ENCODE measurements at places on chromosomes 1 and 21.

GRCh38 chr1:34591751-34592629, 162.9 kb upstream of the GJB5 start:
- DNase-seq: no peak

DNA sequence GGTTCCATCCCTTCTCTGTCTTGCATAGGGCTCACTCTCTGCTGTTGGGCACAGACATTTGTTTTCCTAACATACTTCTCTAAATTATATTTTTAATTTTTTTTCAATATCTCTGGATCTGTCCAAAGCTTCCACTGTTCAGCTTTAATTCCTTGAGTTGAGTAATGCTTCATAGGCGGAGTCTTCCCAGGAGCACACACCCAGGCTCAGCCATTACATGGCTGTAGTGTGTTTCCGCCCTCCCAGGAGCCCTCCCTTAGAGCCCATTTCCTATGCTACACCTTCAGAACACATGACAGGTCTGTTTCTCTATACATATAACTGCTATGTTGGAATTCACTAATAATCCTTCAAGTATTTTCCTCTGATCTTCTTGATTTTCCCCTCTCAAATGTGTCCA, 297.4 kb downstream of the PBX1 start:
- no peak for DNase-seq

GRCh38 chr1:85313888-85314696, 37.7 kb upstream of the BCL10 start:
- peak; percentile 53 for DNase-seq

GRCh38 chr1:6842301-6842700, 57.0 kb downstream of the CAMTA1 start:
- DNase-seq: no peak

DNA sequence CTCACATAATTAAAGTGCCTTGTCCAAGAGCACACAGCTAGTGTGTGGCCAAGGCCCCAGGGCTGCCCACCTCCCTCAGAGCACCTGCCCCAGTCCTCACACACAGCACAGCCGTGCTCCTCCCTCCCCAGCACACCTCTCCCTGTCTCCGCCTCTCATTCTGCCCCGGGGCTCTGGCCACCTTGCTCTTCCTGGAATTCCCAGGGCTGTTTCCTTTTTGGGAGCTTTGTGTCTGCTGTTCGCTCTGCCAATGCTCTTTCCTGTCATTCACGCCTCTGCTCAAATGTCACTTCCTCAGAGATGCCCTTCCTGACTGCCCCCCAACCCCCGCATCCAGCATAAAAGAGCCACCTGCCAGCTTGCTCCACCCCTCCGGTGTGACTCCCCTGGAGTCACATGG, 13.3 kb downstream of the SLC6A17 start:
- DNase-seq: no peak

DNA sequence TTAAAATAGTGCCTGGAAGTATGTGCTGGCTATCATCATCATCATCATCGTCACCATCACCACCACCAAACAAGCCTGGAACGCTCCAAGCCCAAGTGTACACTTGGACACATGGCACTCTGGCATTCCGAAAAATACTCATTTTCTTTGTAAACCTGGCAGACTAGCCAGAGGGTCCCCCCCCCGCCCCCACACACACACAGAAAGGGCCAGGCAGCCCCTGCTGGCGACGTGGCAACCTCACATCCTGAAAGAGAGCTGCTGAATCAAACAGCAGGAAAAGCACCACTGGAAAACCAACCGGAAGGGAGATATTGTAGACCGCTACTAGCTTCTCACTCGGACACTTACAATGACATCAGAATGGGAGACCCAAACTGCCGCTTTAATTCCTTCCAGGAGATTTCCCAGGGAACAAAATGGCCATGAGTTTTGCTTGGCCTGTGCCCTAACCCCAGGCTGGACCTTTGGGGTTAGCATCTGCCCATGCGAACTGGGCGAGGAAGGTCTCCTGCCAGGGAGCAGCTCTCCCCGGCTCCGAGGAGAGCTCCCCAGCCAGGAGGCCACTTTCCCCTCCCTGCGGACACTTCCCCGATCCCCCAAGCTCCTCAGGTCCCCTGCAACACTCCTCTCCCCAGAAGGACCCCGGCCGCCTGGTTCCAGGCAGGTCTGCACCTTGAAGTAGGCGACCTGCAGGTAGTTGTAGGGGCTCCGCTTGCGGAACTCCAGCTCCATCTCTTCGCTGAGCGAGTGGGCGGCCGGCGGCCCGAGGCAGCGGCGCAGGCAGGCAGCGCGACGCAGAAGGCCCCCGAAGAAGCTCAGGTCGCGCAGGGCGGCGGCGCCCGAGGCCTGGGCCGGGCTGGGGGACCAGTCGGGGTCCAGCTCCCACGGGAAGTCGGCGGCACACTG, 742 bp downstream of the P3H1 start:
- DNase-seq: peak; percentile 81

DNA sequence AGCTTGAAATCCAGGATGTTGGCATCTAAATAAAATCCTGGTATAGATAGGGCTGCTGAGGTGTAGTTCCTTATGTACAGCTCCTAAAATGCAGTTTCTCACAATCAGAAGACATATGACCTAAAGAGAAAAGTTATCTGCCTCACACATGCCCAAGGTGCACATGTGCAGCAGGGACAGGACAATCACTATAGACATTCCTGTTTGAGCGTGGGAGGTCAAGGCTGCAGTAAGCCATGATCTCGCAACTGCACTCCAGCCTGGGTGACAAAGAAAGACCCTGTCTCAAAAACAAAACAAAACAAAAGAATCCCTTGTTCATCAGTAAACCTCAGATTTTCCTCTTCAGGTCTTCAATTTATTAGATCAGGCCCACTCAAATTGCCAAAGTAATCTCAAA, 66.1 kb downstream of the SPATA6 start:
- DNase-seq: no peak

DNA sequence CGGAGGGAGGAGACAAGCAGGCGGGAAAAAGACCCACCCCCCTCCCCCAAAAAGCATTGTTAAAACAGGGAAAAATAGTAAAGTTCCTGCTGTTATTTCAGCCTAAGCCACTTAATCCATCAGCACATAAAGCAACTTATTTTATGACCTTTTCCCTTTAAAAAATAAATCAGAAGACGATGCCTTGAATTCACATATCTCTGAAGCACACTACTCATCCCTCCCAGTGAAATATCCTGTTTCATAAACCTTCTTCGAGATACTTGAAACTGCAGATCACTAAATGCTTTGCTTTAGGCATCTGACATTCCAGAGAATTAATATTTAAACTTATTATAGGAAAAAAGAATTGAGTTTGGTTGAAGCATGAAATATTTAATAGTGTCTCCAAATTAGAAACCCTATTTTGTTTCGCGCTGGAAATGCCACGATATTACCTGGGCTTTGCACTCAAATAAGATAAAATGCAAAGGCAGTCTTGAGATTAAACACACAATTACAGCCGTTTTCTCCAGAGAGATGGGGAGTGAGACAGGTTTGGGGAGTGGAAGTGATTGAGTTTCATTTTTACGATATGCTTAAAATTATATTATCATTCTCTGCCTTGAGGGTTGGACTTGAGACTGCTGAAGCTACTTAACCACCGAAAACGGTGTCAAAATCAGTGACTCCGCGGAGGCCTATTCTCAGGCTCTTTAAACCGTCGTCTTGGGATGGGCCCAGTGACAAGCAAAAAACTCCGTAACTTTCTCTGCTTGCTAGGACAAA, 9.3 kb downstream of the GLIS1 start:
- no peak for DNase-seq

DNA sequence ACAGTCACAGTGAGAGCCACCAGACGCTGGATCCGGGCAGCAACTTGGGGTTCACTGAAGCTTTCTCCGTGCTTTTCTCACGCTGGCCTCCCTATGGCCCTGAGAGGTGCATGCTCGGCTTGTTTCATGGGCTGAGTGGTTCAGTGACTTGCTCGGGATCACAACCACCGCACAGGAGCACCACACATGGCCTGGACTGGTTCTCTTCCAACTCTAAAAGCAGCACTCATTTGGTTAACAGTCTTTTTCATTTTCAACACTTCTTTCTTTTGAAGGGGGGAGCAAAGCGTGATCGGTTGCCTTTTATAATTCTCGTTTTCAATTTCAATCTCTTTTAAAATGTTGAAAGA, 26.2 kb downstream of the UBIAD1 start:
- no peak for DNase-seq

- no peak for DNase-seq
Observed at GRCh38 chr1:41774471-41774990, 144.2 kb downstream of the HIVEP3 start.

DNA sequence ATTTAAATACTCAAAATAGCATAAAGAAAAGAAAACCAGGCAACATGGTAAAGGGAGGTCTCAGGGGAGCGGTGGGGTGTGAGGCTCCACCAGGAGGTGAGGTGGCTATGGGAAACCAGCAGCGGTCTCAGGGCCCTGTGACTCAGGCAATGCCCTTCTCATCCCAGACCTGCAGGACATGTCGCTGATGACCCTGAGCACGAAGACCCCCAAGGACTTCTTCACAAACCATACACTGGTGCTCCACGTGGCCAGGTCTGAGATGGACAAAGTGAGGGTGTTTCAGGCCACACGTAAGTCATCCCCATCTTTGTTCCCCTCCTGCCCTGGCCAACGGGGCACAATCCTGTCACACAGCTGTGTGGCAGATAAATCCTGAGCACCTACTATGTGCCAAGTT, 31.5 kb downstream of the PADI4 start:
- no peak for DNase-seq

- DNase-seq: no peak
Observed at GRCh38 chr1:155966750-155967149, 11.6 kb downstream of the ARHGEF2 start.

DNA sequence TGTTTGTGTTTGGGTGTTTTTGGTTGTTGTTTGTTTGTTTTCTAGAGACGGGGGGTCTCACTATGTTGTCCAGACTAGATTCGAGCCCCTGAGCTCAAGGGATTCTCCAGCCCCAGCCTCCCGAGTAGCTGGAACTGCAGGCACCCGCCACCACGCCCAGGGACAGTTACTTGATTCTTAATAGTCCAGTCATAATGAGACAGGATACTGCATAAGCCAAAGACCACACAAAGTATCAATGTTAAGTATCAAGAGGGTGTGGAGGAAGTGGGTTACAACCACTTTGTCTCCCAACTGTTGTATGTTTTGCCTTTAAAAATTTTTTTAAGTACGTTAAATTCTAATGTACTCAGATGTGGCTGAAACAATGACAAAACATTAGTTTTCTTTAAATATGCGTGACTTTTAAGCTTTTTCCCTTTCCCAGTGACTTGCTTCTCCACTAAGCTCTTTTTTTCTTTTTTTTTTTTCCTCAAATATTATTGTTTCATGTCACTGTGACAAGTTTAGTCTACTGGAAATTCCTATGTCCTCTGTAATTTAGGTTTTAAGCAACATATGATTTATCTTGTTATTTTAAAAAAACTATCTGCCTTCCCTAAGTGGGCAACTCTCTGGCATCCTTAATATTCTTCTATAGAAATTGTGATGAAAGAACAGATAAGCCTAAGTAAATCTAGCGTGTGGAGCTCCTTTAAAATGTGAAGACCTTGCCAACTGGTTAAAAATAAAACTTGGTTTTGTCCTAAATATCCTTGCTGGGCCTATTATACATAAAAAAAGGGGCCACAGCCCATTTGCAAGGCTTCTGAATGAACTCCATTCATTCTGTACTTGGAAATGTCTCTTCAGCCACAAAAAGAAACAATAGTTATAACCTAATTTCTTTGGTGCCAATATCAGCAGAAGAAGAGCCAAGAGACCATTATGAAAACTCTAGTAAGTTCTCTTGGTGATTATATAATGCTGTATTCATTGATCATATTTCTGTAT, 56.2 kb upstream of the DPH5 start:
- DNase-seq: no peak

DNA sequence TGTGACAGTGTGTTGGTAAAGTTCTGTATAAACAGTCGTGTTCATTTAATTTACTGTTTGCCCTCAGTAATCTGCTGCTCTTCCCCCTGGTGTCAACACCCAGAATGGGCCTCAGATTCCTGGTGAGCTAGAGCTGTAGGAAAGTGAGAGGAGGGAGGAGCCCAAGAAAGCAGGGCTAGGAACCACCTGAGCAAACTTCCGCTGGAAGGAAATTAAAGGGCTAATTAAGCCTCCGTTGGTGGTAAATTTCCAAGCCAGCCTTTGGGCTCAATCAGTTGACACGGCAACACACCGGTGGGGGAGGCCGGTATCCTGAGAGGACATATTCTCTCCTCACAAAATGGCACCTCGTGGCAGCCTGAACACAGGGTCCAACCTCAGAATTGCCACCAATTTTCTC, 32.9 kb downstream of the RAB3B start:
- DNase-seq: no peak

DNA sequence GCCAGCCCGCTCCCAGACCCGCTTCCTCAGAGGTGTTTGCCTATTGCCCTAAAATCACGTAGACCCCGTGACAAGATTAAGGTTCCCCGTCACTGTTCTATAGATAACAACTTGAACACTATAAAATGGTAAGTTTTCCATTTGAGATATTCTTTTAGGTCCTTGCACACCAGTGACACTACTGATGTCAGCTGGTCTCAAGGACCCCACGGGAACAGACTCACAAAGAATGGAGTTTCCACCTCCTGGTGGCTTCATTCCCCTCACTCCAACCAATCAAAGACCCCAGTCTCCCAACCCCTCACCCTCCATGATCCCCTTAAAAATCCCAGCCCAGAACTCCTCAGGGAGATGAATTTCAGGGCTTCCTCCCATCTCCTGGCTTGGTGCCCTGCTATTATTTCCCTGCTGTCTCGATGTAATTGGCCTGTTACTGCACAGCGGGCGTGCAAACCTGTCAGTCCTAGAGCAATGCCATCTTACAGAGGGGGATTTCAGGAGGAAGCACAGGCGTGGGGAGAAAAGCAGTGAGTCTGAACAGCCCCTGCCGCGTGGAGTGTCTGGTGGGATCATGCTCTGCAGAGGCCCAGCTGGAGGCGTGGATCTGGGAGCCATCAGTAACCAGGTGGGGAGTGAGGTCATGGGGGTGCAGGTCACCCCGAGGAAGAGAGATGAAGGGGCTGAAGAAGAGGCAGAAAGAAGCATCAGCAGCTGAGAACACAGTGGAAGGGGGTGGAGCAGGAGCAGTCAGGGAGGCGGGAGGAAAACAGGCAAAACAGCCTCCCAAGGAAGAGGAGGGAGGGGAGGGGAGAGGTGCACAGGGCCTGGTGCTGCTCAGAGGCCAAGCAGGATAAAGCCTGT, 35.1 kb upstream of the LBR start:
- peak; percentile 68 for DNase-seq

- DNase-seq: no peak
Observed at GRCh38 chr1:16120407-16120806, 35.5 kb downstream of the EPHA2 start.

All from retina (tissue), 1 donor.